ENCODE measurements at places on chromosomes 16 and 17.

GRCh38 chr16:66651474-66651765 is 45.1 kb downstream of the CMTM4 start:
- DNase-seq = no peak

- DNase-seq = no peak
Measured at GRCh38 chr16:86609115-86609514, 30.8 kb downstream of the FOXL1 start.

- no peak for DNase-seq
Measured at GRCh38 chr17:3512505-3513171, 36.8 kb downstream of the ASPA start.

GRCh38 chr16:3599121-3599520 is 12.3 kb downstream of the SLX4 start:
- DNase-seq = no peak

- DNase-seq = no peak
Measured at GRCh38 chr17:79202480-79202879, 127.9 kb downstream of the ENGASE start.

DNA sequence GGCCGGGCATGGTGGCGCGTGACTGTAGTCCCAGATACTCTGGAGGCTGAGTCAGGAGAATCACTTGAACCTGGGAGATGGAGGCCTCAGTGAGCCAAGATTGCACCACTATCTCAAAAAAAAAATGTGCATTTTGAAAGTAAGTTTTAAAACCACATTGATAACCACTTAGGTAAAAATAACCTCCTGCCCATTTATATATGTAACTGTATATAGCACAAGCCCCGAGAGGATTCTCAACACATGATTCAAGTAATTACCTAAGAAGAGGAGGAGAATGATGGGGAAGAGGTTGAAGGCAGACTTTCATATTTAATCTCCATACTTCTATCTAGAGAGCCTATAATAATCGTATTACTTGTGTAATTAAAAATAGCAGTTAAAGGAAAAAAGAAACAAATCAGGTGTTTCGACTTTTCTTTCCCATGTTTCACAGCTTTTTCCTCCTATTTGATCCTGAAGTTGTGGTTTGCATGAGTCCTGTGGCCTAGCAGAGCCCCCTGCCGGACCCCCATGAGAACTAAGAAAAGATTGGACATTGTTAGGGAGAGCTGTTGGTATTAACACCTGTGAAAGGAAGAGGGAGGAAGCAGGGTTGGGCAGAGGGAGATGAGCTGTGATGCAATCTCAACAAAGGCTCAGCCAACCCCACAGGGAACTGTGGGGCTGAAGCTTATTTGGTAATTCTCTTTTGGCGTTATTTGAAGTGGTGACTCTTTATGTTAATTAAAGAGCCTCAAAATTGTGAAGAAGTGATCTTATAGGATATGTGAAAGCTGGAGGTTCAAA is 22.1 kb downstream of the PMFBP1 start:
- no peak for DNase-seq

DNA sequence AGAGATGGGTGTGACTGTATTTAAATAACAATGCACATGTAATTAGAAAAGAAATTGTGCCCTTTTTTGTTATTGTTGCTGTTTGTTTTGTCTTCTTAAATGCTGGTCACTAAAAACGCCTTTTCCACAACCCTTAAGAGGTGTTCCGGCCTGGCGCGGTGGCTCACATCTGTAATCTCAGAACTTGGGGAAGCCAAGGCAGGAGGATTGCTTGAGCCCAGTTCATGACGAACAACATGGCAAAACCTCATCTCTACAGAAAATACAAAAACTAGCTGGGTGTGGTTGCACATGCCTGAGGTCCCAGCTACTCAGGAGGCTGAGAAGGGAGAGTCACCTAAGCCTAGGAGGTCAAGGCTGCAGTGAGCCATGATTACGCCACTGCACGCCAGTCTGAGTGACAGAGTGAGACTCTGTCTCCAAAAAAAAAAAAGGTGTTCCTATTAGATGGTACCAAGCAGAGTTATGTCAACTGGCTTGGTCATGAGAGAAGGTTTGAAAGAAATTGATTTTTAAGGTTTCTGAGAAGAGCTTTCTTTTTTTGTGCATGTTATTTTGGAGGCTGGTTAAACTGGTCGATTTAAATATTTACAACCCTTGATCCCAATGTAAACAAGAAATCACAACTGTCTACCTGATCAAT is 23.5 kb upstream of the RFFL start:
- DNase-seq = no peak

DNA sequence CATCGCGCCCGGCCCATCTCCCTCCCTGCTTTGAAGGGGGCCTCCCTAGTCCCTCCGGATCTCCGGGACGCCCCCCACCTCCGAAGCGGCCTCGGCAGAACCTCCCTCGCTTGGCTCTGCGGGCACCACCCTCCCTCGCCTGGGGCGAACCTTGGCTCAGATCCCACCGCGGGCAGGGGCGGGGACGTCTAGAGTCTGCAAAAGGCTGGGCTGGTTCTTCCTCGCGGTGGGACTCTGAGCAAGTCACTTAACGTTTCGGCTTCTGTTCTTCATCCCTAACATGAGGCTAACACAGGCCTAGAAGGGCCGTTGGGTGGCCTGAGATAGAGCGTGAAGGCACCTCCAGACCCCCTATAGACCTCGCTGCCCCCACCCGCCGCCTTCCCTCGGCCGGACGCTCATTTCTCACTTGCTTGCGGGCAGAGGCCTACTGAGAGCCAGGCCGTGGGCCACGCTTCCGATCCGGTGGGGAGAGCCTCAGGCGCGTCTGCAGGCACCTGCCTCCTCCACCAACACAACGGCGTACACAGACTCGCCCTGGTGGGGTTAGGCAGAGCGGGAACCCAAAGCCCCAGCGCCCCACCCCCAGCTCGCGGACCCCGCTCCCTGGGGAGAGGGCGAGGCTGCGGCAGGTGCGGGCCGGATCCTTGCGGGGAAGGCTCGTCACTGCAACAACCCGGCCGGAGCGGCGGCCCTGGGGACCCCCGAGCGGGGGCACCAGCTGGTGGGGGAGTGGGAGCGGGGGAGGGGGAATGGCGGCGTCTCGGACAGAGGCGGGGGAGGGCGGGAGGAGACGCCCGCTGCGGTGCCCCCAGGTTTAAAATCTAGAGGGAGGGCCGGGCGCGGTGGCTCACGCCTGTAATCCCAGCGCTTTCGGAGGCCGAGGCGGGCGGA is 5.4 kb downstream of the MYO1C start:
- DNase-seq = peak; percentile 71

- no peak for DNase-seq
Measured at GRCh38 chr16:70460737-70461261, 6.4 kb downstream of the FCSK start.

DNA sequence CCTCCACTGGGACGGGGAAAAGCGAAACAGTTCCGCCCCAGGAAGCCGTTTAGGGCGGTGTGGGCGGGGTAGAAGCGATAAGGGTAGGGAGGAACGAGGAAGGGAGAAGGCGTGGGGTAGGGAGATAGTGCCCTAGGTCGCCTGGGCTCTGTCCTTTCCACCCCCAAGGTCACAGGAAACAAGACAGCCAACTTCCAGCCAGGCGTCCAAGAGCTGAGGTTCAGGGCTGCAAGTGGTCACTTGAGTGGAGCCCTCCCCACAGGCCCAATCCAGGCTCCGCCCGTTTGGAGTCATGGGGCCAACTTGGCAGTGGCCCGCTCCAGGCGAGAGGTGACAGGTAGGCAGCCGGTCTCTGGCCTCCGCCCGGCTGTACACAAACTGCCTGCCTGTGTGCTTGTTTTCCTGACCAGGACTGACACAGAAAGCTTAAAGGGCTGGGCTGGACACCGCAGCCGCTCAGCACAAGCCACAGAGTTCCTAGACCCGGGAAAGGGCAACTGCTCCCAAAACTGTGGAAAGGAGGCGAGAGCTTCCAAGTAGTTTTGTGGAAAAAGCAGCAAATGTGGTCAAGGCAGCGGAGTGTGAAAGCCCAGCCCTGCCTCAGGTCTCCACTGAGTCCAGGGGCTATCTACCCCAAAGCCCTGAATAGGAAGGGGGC is at the start of gene RILP:
TSS of gene RILP (minus strand) at position 23 of the 658 bp plus-strand sequence. CDS start 62 bp downstream, outside the sequence.
- no peak for DNase-seq

DNA sequence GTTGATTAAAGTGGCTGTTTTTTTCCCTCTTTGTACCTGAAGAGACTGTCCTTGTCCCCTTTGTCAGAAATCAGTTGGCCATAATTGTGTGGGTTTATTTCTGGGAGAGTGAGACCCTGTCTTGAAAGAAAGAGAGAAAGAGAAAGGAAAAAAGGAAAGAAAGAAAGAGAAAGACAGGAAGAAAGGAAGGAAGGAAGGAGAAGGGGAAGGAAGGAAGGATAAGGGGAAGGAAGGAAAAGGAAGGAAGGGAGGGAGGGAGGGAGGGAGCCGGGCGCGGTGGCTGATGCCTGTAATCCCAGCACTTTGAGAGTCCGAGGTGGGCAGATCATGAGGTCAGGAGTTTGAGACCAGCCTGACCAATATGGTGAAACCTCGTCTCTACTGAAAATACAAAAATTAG is 6.8 kb upstream of the EVPLL start:
- no peak for DNase-seq

DNA sequence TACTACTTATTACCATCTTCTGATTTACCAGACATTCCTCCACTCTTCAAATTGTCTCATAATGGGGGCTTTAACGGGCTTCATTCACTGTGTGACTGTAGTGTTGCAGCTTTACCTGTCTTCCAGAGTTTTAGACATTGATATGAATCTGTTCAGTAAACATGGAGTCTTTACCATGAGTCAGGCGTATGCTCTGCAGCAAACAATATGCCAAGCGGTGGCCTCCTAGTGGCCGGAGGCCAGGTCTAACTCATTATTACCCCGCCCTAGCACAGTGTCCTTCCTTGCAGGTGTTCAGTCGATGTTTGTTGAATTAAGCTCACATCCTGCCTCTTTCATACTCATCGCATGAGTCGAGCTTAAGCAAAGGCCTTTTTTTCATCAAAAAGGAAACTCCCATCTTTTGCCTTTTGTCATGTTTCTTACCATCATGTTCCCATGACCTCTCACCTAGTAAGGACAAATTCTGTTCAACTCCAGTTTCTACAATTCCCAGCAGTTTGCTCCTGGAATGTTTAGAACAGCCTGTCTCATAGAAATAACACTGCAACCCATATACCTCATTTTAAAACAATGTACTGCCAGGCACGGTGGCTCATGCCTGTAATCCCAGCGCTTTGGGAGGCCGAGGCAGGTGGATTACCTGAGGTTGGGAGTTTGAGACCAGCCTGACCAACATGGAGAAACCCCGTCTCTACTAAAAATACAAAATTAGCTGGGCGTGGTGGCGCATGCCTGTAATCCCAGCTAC is 39.4 kb downstream of the TUBD1 start:
- DNase-seq = peak; percentile 53

GRCh38 chr16:53457670-53458069 is 23.4 kb downstream of the RBL2 start:
- peak; percentile 68 for DNase-seq

DNA sequence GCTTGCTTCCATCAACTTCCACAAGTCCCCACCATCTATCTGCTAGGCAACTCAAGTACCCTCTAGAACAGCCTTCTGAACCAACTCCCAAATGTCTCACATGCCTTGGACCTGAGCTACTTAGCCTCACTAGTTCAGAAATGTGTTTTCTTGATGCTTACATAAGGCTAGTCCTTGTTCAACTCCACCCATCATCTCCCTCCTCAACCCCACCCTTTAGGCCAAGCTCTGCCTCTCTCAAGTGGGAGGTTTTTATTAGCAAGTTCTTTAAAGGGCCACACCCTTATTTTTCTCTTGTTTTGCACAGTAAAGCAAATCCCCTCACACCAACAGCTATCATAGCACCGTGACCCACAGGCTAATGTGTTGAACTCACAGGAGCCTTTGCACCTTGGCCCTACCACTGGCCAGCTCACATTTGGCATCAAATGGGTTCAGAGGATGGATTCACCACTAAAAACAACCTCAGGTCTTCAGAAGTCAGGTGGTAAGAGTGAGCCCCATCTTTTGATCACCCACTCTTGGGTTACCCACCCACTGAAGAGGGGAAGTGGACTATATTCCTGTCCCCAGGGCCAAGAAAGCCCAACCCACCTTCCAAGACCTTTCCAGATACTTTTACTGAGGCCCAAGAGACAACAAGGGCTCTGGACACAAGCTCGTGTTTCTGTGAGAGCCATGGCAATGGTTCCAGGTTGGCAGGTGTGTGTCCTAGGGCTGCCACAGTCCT is 12.2 kb downstream of the PIK3R5 start:
- DNase-seq = no peak

GRCh38 chr16:86490859-86491639 is 19.3 kb upstream of the FOXF1 start:
- no peak for DNase-seq

- DNase-seq = no peak
Measured at GRCh38 chr16:82533189-82533588, 93.6 kb upstream of the CDH13 start.

GRCh38 chr16:57235128-57236021 is 9.7 kb upstream of the ARL2BP start:
- DNase-seq = no peak

DNA sequence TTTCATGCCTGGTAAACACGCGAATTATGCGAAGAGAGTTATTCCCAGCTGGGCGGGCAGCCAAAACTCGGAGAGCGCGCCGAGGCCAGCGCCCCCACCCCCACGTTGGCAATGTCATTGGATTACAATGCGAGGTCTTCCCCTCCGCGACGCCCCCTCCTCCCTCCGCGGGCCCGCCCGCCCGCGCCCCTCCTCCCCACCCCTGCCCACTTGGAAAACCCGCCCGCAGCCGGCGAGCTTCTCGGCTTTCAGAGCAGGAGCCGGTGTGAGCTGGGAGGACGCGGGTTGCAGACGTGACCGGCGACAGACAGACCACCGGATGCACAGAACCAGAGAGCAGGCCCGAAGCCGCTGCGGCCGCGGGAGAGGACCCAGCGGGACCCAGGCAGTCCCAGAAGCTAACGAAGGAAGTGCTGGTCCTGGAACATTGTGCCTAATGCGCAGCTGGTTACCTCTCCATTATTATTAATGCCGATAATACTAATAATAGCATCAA is 4.0 kb downstream of the NOG start:
- no peak for DNase-seq

GRCh38 chr17:79872762-79873161 is 33.5 kb upstream of the CBX4 start:
- DNase-seq = no peak

DNA sequence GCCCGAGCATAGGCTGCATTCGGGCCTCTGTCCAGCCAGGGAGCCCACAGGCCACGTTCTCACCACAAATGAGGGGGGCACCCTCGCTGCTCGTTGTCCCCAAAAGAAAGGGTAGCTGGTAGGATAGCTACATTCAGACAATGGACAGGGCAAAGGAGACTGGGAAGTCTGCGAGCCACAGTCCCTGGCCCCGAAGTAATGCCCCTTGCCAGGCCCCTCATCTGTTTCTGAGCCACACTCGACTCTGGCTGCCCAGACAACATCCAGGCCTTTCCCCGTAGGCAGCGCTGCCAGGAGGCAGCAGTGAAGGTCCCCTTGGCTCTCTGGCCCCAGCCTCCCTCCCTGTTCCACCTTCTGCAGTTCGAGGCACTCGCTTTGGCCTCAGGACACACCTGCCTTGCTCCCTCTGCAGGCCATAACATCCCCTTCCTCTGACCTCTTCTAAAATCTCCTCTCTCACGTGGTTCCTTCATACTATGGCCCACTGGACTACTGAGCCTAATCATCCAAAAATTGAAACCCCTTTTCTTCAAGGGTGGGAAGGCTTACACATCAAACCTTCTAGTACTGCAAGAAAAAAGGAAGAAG is 12.2 kb downstream of the AIPL1 start:
- DNase-seq = no peak

GRCh38 chr17:39283098-39283497 is 57.4 kb upstream of the STAC2 start:
- no peak for DNase-seq

- no peak for DNase-seq
Measured at GRCh38 chr17:35825206-35825605, 15.9 kb downstream of the TAF15 start.
